ENCODE measurements at places on chromosomes 16 and 17.

DNA sequence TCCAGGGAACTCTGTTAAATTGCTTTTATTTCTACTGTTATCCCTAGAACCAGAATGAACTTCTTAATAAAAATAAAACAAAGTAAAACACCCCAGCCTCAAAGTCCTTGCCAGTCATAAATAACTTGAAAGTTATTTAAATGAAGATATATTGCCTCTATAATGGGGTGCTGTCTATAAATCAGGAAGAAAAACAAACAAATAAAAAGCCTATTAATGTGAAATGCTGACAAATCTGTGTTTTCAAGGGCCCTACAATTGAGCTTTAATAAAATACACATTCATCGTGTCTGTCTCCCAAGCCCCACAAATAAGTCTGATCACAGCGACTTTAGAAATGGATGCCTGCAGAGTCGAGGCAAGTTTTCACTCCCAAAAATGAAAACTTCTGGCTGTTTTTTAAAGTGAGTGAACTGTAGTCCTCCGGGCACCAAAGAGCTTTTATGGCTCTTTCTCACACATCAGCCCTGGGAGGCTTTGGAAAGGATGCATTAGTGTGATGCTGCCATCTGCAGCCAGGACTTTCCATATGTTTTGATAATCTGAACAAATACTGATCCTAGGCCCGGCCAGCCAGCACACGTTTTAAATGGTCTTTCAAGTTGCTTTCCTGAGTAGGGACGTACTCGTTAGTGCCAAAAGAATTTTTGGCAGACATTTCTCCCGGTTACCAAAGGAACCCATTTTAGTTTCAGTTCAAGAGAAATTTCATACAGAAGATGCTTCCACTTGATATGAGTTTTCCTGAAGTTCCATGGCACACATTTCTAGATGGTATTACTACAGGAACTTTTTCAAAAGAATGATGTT is 16.3 kb downstream of the NACA2 start:
- DNase-seq = no peak

DNA sequence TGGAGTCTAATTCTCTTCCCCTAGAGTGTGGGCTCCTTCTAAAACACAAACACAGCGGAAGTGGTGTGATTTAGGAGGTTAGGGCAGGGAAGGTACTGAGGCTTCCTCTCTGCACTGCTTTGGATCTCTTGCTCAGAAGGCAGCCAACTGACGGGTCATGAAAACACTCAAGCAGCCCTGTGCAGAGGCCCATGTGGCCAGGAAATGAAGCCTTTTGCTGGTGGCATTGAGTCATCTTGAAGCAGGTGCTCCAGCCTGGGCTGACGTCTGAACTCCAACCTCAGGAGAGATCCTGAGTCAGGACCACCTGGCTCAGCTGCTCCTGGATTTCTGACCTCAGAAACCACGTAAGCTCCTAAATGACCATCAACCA is 72.9 kb downstream of the MRM1 start:
- no peak for DNase-seq

GRCh38 chr16:20798364-20798763 is 7.9 kb downstream of the ERI2 start:
- no peak for DNase-seq

- DNase-seq = peak; percentile 92
These were observed 5.0 kb upstream of the SPATA20 start for GRCh38 chr17:50541716-50542688.

- DNase-seq = no peak
These were observed 37.9 kb downstream of the GTF3C1 start for GRCh38 chr16:27511657-27512448.

GRCh38 chr17:62966426-62967204 is 580 bp downstream of the TANC2 start:
- no peak for DNase-seq

GRCh38 chr17:56810343-56810742 is 23.4 kb downstream of the C17orf67 start:
- DNase-seq = no peak

DNA sequence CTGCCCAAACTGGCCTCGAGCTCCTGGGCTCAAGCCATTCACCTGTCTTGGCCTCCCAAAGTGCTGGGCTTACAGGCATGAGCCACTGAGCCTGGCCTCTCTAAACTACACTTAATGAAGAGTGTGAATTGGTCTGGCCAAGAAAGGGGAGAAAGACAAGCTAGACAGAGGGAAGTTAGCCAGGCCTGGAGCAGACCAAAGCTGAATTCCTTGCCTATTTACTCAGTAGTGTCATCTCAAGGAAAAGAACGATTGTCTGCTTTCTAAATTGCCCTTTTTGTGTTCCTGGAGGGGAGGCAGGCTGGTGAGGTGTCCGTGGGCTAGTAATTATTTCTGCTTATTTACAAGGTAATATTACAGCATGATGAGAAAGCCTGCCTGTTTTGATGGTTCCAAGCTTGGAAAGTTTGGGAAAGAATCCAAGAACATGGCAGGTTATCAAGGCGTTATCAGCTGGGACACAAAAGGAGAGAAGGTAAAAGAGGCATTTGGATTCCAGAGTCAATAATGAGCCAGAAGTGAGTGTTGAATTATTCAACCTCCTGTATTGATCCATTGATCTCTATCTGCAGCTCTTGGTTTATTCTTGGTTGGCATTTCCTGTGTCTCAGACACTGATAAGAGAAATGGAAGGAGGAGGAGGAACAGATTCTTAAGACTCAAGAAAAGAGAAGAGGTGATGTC is 6.3 kb upstream of the CBFB start:
- DNase-seq = no peak

GRCh38 chr16:66968847-66969246 is 7.8 kb downstream of the CES3 start:
- no peak for DNase-seq

- no peak for DNase-seq
These were observed 363.6 kb downstream of the HS3ST3B1 start for GRCh38 chr17:14664511-14664910.

DNA sequence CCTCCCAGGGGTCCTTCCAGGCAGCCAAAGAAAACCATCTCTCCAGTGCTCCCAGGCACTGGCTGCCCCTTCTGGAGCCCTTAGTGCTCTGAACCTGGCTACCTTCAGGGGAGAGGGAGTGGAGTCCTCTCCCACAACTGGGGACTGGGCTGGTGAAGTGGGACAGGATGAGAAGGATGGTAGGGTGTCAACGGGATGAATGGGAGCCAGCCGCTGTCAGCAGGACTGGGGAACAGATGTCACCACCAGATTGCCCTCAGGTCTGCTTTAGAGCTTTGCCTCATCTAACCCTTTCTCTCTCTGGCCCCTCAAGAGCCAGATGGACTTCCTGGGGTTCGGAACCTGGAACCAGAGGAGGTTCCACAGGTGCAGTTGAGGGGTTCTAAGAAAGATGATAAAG is 488 bp upstream of the SEBOX start:
- no peak for DNase-seq

DNA sequence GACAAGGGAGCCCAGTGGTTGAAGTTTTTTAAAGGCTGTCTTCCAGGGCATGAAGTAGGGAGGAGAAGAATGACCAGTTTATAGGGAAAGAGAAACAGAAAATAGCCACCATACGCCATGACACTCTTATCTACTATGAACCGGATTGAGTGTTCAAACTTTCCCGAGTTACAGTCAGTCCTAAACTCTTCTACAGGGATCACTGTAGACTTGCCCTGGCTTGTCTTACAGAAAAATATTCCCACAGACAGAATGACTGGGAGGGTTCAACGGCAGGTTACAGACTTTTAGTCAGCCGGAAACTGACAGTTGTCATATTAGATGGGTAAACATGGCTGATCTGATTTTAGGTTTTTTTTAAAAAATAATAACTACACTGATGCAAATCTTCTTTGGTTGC is 662.5 kb upstream of the SOX9 start:
- no peak for DNase-seq

DNA sequence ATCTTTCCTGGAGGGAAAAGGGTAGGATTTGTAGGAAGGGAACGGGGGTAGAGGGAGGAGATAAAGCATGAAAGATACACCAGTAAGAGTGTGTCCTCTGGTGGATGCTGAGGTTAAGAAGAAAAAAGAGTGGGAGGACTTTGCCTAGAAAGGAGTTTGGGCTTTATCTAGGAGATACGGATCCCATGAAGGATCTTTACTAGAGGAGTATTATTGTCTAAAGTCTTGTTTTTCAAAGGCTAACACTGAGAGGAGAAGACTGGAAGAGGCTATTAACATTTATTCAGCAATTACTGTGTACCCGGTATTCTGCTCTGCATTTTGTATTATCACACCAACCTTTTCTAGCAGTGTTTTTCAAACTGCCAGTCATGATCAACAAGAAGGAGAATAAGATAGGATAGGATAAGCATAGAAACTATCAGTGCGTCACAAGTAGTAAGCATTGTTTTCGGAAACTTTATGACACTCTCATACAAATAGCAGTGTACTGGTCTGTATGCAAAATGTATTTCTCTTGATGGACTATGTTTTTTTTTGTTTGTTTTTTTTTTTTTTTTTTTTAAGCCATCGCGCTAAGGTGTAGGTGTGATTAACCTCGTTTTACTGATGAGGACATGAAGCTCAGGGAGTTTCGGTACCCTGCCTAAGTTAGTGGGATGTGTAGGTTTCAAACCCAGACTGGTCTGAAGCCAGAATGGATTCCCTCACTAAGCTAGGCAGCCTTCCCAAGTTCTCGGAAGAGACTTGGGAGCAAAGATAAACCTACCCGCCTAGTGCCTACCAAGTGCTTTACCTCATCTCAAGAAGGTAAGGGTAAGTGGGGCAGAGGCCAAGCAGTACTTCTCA is 1.3 kb upstream of the SP2 start:
- no peak for DNase-seq

DNA sequence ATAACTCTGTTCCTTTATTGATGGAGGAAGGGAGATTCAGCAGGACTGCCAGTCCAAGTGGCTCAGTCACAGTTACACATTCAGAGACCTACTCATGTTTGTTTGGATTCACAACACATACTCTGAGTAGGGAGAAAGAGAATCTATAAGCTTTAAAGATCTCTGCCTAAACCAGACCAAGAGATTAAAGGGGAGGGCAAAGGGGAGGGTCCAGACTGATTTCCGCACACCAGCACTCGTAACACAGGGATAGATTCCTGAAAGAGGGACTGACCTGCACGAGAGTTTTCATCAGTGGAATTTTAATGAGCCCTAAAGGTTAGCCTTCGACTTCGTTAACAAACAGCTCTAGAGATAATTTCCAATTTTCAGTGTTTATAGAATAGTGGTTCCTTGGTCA is 71.7 kb upstream of the PMFBP1 start:
- DNase-seq = no peak

DNA sequence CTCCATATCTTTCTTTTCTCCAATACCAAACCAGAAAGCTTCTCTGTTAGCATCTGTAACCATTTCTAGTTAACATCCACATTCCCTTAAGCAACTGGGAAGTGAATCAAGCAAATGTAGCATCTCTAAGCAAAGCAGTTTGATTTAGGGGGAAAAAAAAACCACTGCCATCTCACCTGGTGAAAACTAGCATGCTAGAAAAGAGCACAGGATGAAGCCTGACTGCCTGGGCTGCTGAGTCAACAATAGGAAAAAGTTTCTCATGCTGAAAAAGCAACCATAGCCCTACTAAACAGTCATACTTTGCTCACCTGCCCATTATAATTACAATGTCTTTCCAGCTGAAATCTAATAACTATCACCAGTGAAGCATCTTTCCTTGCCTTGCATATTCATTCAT is 139.3 kb downstream of the ANKFN1 start:
- no peak for DNase-seq

DNA sequence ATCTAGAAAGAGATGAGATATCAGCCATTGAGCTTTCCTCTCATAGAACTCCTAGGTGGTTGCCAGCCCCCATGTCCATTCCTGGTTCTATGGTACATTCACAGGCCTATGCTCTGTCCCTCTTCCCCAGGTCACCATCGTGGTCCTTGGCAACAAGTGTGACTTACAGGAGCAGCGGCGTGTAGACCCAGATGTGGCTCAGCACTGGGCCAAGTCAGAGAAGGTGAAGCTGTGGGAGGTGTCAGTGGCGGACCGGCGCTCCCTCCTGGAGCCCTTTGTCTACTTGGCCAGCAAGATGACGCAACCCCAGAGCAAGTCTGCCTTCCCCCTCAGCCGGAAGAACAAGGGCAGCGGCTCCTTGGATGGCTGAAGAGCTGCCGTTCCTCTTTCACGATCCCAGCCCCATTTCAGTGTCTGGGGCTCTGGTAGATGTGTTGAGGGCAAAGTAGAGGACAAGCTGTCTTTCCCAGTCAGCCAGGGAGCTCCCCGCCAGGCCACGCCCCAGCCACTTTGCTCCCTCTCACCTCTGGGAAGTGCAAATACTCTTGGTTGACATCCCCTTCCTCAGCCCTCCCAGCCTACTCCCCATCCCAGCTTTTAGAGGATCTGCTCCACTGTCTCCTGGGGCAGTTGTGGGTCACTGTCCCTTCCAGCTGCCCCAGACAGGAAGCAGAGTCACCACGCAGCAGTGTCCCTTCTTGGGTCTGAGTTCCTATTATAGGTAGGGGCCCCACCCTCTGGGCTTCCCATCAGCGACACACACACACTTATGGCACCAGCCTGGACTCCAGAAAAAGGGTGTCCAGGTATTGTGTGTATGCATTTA is 3.8 kb downstream of the NKIRAS2 start:
- peak; percentile 34 for DNase-seq

DNA sequence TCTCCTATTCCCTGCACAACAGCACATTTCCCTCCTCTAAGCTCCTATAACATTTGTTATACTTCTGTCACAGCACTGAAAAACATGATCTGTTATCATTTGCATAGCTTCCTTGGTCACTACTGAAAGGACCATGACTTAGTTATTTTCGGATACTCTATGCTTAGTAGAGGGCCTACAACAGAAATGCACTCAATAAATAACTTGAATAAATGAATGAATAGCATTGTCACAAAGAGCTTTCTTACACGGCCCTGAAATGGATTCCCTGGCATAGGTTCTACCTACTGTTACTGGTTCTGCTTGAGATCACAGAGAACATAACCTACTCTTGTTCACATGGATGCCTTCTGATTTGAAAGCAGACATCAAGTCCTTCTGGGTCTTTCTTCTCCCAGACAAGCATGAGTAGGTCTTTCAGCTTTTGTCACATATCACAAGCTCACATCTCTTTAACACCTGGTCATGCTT is 41.6 kb downstream of the MYO1D start:
- DNase-seq = no peak

DNA sequence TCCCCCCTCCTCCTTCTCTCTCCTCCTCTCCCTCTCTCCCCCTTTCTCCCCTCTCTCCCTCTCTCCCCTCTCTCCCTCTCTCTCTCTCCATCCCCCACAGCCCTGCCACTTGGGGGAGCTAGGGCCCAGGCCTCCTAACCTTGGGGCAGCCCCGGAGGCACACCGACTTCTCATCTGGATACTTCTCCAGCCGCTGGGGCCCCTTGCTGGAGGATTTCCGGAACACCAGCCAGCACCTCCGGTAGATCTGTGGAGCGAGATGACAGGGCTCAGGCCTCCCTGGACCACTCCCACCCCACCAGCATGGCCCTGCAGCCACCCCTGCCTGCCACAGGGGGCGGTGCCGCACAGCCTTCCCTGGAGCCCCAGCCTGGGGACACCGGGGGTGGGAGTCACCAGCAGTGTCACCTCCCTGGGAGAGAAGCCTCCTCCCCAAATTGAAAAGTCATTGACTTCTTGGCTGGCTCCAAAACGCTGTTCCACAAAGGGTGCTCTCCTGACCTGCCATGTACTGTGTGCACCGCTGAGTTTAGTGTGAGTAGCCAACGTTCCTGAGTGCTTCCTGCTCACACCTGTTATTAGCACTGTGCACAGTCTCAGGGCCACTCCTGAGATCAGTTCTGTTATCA is 10.5 kb downstream of the DOK4 start:
- DNase-seq = no peak

- DNase-seq = no peak
These were observed 257.5 kb downstream of the CDH11 start for GRCh38 chr16:64864232-64864809.

Data from ovary (tissue), 10 donors.